ENCODE measurements at places on chromosomes 7 and 10.

- DNase-seq = no peak
These were observed 882.9 kb downstream of the NRG3 start for GRCh38 chr10:82757901-82758300.

GRCh38 chr7:70630818-70631457, 501.0 kb upstream of the GALNT17 start:
- DNase-seq = no peak

- no peak for DNase-seq
These were observed 25.9 kb downstream of the GPRIN2 start for GRCh38 chr10:46530249-46531186.

DNA sequence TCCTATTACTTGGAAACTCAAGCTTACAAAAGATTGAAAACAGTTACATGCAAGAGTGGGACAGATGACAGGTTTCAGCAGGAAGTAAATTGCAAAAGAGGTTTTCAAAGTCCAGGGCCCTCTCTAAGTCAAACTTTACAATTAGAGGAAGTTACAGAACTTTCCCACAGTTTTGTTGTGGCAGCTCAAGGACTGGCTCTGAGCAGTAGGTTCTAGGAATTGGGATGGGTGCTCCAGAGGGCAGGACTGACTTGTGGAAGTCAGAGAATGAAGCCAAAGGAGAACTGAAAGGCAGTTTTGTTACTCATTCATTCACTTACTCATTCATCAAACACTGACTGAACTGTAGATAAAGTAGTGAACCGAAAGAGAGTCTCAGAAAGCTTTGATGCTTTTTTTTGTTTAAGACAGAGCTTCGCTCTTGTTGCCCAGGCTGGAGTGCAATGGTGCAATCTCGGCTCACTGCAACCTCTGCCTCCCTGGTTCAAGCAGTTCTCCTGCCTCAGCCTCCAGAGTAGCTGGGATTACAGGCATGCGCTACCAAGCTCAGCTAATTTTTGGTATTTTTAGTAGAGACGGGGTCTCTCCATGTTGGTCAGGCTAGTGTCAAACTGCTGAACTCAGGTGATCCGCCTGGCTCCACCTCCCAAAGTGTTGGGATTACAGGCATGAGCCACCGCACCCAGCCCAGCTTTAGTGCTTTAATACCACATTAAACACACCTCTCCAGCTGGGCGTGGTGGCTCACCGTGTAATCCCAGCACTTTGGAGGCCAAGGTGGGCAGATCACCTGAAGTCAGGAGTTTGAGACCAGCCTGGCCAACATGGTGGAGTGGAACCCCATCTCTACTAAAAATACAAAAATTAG, 66.8 kb upstream of the CCNJ start:
- no peak for DNase-seq

- no peak for DNase-seq
These were observed 11.0 kb upstream of the ZNF273 start for GRCh38 chr7:64892116-64892515.

- no peak for DNase-seq
These were observed 16.2 kb upstream of the MRC1 start for GRCh38 chr10:17792991-17793390.

DNA sequence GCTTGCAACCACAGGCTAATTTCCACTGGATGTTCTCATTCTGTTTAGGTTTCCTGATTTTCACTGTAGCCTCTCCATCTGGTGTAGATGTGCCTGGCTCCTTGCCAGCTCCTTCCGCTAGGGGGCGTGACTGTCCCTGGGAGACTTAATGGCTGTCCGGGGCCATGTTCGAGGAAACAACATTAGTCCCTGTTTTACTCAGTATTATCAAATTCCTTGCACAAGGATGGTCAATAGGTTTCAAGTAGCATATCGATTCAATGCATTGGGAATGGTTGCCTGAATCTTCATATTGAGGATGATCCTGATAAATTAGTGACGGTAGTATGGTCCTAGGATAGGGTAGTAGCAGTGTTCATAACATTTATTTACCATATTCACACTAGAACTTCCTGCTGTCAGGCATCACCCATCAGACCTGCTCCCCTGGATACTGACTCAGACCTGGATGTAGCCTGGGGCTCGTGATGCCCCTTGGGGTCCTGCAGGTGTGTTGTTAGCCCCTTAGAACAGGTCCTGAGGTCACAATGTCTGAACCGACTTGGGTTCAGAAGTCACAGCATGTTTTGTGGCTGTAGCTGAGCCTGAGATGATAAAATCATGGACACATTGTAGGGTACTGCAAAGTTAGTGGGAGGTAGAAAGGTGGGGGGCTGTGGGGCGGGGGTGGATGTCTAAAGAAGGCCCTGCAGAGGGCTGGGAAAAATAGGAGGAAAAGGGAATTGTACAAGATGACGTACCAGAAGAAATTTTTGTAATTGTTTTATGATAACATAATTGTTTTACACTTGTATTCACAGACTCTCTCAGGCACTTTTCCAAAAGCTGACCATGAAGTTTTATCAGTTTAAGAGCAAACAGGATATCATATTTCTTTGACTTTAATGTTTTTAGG, 8.9 kb upstream of the EXOC6 start:
- DNase-seq = peak; percentile 57

DNA sequence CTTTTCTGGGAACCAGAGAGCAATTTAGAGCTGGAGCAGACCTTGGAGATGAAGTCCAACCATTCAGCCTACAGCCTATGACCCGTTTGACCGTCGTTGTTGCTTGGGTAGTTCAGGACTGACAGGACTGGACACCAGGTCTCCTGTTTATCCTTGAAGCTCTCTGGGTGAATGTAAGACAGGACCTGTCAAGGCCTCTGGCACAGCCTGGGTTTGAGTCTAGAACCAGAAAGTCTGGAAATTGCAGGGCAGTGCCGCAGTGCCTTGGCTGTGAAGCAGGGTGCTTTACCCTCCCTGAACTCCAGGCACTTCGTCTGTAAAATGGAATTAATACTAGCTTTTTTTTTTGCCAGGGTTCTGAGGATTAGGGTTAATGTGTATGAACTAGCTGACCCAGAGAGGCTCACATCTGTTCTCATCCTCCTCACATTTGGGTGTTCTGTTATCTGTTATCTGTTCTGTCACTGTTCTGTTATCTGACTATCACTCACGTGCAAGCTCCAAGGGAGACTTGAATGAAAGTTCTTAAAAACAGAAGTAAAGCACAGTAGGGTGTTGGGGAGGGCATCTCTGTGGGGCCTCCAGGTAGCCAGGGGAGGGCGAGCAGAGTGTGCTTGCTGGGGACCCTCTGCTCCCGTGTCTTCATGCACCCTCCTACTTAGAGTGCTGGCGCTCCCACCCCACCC, 9.9 kb downstream of the BLVRA start:
- DNase-seq = no peak

DNA sequence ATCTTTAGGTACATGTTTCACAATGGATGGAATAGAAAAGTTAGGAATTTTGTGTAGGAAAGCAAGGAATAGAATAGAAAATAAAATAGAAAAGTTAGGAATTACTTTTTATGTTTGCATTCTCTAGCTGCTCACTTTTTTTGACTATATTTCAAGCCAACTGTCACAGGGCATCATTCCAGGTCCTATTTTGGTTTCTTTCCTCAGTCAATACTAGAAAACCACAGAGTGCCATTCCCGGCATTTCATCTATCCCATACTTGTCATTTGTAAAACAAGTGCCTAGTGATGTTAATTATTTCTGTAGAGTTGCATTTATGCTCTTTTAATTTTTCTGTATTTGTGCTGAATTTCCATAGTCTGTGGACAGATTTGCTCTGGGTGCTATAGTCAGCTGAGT, 66.2 kb downstream of the SDK1 start:
- no peak for DNase-seq

DNA sequence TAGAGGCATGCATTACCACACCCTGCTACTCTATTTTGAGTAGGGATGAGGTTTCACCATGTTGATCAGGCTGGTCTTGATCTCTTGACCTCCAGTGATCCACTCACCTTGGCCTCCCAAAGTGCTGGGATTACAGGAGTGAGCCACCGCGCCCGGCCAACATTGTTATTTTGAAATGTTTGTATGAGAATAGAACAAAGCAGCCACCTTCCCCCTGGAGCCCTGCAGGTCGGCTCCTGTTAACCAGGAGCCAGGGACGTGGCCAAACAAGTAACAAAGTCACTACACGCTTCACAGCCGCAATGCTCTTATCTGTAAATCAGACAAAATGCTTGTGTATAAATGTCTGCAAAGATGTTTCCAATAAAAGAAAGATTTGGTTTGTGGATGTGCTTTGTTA, 295.4 kb downstream of the CNTNAP2 start:
- DNase-seq = no peak

GRCh38 chr10:27687326-27687725, 58.3 kb downstream of the MKX start:
- no peak for DNase-seq

DNA sequence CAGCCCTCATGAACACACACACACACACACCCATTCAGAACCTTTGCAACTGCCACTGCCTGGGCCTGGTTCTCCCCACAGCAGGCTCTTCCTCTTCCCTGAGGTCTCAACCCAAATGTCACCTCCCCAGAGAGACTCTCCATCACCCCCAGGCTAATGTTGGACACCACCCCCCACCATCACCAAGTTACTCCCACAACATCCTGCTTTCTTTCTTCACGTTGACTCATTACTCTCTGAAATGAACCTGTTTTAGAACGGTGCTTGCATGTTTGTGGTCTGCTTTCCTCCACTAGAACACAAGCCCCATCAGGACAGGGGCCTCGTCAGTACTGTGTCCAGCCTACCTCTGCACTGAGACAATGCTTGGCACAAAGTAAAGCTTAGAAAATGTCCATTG, 16.0 kb downstream of the AFAP1L2 start:
- DNase-seq = peak; percentile 37

GRCh38 chr7:151630851-151631569, 111.3 kb upstream of the RHEB start:
- no peak for DNase-seq

- peak; percentile 6 for DNase-seq
These were observed 24.0 kb downstream of the ZNRF2 start for GRCh38 chr7:30308389-30308788.

DNA sequence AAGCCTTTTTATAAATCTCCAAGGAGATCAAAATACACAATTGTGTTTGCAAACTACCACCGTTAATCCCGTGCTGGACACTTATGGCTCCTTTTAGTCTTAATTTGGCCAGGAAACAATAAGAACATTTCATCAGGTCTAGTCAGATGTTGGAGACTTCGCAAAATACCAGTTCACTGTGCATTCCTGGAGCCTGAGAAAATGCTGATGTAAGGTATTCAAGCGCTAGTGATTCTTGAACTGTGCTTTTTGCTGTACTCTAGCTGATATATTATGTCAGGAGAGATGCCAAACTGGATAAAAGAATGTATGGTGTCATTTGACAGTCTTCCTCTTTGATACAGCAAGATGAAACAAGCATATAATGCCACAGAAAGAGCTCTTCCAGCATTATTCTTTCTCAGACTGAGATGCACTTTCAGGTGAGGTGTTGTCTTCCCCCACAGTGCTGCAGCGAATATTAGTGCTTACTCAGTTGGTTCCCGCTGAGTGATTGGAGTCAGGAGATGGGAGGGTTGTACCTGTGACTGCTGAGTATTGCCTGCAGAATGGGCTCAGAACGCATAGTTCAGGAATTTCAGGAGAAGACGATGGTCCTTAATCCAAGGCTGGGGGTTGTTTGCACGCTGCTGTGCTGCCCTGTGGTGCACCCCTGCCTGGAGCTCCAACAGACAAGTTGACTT, 59.2 kb downstream of the OGDH start:
- no peak for DNase-seq

DNA sequence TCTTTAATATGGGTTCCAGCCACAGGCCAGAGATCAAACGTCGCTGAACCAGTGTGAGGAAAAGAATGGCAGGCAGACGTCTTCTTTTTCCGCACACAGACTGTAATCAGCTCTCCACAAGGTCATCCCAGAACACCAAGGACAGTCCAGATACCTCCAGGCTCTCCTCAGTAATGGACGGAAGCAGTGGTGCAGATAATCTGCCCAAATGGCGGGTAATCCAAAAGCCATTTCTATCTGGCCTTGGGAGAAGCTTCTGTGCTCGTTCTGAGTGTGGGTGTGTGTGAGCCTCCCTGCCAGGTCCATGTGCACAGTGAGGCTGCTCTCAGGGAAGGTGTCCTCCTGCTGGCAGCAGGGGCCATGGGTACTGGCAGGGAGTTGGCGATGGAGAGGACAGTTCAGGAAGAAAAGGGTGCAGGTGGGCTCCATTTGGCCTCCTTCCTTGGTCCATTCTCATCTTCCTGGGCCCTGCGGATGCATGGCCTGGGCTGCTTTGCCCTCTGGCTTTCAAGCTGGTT, 15.6 kb upstream of the TEX36 start:
- no peak for DNase-seq

DNA sequence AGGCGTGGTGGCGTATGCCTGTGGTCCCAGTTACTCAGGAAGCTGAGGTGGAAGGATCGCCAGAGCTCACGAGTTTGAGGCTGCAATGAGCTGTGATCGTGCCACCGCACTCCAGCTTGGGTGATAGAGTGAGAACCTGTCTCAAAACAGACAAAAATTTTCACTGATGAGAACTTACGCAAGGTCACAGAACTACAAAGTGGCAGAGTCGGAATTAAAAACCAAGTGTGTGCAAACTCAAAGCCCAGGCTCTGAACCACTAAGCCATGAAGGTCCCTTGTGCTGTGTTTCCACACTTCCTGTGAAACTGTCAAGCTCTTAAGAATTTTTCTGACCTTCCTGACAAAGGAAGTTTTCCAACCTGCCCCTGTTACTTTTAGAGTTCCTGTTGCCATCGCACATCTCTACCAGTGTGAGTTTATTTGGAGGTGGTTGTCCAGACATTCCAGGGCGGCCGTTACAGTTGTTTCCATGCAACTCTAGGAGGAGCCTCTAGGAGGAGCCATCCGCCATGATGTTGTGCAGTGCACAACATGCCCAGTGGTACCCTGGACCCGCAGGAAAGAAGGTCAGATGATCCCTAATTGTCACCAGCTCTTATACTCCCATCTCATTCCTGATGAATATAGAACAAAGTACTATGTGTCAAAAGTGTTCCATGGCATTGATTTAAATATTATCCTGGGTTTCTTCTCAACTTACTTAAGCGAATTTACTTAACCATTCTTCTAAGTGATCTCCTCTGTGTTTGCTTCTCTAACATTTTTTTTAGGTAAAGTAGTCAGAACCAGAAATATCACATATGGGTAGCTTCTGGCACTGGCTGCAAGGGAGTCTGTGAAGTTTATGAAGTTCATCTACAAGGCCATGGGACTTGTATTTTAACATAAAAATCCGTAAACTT, 49.0 kb upstream of the LYZL1 start:
- no peak for DNase-seq

DNA sequence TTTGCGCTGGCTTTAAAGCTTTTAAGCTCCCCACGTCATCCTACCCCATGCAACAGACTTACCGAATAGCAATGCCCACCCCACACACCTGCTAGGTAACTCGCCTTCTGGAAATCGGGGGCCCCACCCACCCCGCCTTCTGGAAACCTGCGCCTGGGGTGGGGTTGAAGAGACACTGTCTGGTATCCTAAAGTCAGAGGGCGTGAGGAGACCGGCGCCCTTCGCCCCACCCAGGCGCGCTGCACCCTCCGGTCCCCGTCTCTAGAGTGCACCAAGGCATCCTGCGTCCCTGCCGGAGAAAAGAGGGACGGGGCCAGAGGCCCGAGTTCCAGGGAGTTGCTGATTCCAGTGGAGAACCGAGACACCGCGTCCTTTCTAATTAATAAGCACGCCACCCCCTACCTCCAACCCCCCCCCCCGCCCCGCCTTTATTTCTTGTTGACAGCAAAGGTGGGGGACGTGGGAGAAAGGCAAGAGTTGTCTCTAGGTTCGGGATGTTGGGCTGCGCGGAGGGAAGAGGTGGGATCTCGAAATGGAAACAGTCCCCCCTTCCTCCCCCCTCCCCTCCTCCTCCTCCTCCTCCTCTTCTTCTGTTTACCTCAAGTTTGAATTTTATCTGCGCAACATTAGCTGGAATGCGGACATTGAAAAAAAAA, 220.9 kb upstream of the MKLN1 start:
- no peak for DNase-seq

Data from activated CD4-positive, alpha-beta T cell treated with anti-CD3 and anti-CD28 coated beads, Interleukin-2, Interleukin-4, amounts not matched to agents 100 ng/mL and 50 ng/mL, durations not matched to agents 16 hours and 8 hours (primary cell).